Karpas-422 (cell line): ENCODE measurements at places on chromosomes 7 and 10.
A peak's percentile ranks its signal among the peaks of the same experiment; 100 is the strongest.

GRCh38 chr10:50579491-50580261 lies 44.1 kb downstream of the SGMS1 start:
- no peaks in the 10 kb centered on the region for H3K4me1 ChIP-seq
- no peak overlapping the region for H3K27ac ChIP-seq
- H3K36me3 ChIP-seq, result no peaks in the 10 kb centered on the region
- H3K4me3 ChIP-seq, result no peak overlapping the region

DNA sequence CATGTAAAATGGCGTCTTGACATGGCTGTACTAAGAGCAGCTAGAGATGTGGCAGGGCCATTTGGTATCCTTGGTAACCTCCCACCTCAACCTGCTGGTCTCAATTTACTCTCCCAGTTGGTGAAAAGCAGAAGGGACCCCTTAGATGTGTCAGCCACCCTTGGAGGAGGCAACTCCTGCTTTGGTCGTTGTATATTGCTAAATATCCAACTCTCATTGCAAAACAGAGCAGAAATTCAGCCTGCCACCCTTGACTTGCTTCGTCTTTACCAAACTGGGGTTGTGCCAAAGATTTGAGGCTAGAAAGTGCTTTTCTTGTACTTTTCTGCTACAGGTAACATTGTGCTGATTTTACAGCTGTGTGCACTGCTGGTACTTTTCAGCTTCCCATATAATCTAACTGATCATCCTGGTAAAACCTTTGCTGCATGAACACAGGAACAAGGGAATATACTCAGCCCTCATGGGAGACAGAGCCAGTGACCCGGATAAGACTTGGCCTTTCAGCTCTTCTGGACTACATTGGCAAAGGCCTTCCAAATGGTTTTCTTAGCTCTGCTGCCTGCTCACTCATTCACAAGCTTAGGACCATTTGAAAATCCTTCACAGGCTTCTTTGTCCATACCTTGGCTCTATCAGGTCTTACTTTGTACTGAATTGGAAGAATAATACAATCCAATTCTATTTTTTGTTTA lies 2.2 kb upstream of the VSTM4 start:
- no peak for DNase-seq
- H3K4me1 ChIP-seq, result no peaks in the 10 kb centered on the region
- H3K27ac ChIP-seq, result no peak overlapping the region
- no peaks in the 10 kb centered on the region for H3K36me3 ChIP-seq

GRCh38 chr7:38427279-38427955 lies 154.0 kb upstream of the TARP start:
- H3K27me3 ChIP-seq, result no peaks in the 10 kb centered on the region
- H3K27ac ChIP-seq, result no peak overlapping the region
- H3K4me3 ChIP-seq, result no peak overlapping the region
- DNase-seq, result no peak

DNA sequence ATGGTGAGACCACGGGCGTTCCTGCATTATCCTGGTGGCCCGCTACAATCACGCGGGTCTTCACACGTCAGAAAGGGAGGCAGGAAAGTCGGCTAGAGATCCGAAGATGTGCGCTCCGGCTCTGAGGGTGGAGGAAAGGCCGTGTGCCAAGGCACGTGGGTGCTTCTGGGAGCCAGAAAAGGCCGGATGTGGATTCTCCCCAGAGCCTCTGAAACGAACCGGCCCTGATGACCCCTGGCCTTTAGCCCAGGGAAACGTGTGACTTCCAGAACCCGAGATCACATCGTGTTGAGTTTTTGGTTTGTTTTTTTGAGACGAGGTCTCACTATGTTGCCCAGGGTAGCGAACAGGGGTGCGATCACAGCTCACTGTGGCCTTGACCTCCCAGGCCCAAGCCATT lies 244.2 kb downstream of the ELFN1 start:
- DNase-seq, result no peak
- no peaks in the 10 kb centered on the region for H3K27me3 ChIP-seq
- no peak overlapping the region for H3K27ac ChIP-seq
- H3K4me1 ChIP-seq, result no peaks in the 10 kb centered on the region
- no peaks in the 10 kb centered on the region for H3K36me3 ChIP-seq

GRCh38 chr10:60629332-60629731 lies 148.9 kb upstream of the CDK1 start:
- H3K27me3 ChIP-seq, result no peaks in the 10 kb centered on the region
- no peaks in the 10 kb centered on the region for H3K36me3 ChIP-seq
- H3K4me3 ChIP-seq, result no peak overlapping the region
- peak; percentile 48 for DNase-seq
- H3K27ac ChIP-seq, result no peak overlapping the region

GRCh38 chr7:106893591-106893990 lies 28.5 kb downstream of the PIK3CG start:
- H3K4me1 ChIP-seq, result peaks cover 46% of the 10 kb centered on the region
- H3K36me3 ChIP-seq, result peaks cover 79% of the 10 kb centered on the region
- peak overlapping the region; percentile 47; the same call in 1 of the 2 replicates for H3K27ac ChIP-seq
- H3K4me3 ChIP-seq, result no peak overlapping the region
- no peaks in the 10 kb centered on the region for H3K27me3 ChIP-seq

DNA sequence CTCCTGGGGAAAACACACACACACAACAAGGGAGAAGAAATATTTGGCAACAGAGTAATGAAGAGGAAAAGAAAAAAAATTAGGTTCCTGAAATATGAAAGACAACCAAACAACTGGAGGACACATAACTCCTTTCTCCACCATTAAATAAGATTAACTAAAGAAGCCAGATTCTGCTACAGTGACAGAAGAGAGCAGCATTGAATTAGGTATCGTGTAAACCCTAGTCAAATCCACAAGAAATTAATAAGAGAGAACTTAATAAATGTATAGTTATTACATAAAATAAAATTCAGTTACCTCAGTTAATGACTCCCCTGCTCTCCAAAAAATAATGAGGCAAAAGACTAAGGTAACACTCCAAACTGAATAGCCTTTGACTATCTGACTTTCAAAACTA lies 306.7 kb downstream of the CRPPA start:
- H3K36me3 ChIP-seq, result no peaks in the 10 kb centered on the region
- H3K27ac ChIP-seq, result no peak overlapping the region
- no peaks in the 10 kb centered on the region for H3K27me3 ChIP-seq
- DNase-seq, result peak; percentile 47
- no peak overlapping the region for H3K4me3 ChIP-seq
- no peaks in the 10 kb centered on the region for H3K4me1 ChIP-seq

- H3K36me3 ChIP-seq, result no peaks in the 10 kb centered on the region
- no peaks in the 10 kb centered on the region for H3K27me3 ChIP-seq
- peaks cover 11% of the 10 kb centered on the region for H3K4me1 ChIP-seq
- DNase-seq, result no peak
- no peak overlapping the region for H3K4me3 ChIP-seq
Observed at GRCh38 chr10:65501259-65501658, 1424.6 kb upstream of the LRRTM3 start.

DNA sequence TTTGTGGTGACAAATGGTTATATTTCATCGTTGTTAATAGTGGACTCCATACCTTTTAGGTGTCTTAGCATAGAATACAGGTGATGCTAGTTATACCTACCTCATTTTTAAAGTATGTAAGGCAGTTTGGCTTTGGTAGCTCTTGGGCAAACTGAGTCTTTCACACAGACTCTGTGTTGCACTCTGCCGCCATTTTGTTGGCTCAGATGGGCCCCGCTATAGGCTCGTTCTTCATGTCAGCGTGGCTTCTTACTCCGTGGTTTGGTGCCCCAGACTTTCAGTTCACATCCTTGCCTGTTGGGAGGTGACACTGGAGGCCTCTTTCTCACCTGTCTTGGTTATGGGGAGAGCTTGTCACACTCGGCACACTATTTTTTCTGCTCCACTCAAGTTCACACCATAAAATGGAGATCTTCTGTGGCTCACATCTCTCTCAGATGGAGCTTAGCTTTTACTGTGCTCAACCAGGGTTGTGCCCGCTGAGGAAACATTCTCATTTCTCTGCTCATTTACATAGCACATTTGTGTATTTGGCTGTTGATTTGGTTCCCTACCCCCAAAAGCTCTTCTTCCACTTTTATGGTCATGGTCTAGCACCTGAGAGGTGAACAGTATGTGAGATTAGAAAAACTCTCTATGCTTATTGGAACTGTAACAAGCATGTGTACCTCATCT lies 178.5 kb downstream of the ARID5B start:
- H3K4me1 ChIP-seq, result peaks cover 82% of the 10 kb centered on the region
- no peaks in the 10 kb centered on the region for H3K36me3 ChIP-seq
- no peaks in the 10 kb centered on the region for H3K27me3 ChIP-seq
- H3K27ac ChIP-seq, result peak overlapping the region; percentile 94
- peak overlapping the region; percentile 32; the same call in 1 of the 2 replicates for H3K4me3 ChIP-seq
- DNase-seq, result peak; percentile 89

DNA sequence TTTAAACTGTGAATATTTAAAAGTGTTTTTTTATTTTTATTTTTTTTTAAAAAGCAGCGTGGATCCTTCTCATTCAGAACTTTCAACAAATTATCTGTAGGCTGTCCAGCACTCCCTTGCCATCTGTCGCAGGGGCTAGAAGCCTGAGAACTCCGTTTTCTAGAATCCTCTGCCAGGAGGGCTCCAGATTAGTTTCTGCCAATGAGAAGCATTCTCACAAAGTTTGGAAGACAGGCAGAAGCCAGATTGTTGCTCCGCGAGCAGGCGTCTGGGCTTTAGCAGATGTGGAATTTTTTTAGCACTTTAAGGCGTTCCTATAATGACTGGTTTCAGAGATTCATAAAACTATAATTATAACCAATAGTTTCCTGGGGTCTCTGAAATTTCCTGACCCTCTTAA lies 220.9 kb upstream of the KIAA1217 start:
- H3K4me3 ChIP-seq, result no peak overlapping the region
- no peak overlapping the region for H3K27ac ChIP-seq
- DNase-seq, result no peak
- no peaks in the 10 kb centered on the region for H3K27me3 ChIP-seq

DNA sequence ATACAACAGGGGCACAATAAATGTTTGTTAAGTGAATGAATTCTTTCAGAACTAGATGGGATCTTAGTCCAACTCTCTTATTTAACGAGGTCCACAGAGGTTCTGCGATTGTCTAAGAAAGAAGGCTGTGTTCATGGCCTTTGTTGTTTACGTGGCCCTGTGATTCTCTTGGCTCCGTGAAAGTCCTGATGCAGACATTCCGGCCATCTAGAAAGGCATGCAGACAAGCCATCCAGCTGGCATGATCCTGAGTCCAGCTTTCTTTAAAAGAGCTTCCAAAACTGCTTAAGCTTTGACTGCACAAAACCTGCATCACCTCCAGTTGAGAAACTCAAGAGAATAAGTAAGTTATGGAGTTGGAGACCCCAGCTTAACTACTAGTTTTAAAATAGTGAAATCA lies 26.0 kb downstream of the EGFR start:
- no peaks in the 10 kb centered on the region for H3K27me3 ChIP-seq
- no peaks in the 10 kb centered on the region for H3K36me3 ChIP-seq
- H3K27ac ChIP-seq, result no peak overlapping the region
- H3K4me1 ChIP-seq, result no peaks in the 10 kb centered on the region
- H3K4me3 ChIP-seq, result no peak overlapping the region
- no peak for DNase-seq

DNA sequence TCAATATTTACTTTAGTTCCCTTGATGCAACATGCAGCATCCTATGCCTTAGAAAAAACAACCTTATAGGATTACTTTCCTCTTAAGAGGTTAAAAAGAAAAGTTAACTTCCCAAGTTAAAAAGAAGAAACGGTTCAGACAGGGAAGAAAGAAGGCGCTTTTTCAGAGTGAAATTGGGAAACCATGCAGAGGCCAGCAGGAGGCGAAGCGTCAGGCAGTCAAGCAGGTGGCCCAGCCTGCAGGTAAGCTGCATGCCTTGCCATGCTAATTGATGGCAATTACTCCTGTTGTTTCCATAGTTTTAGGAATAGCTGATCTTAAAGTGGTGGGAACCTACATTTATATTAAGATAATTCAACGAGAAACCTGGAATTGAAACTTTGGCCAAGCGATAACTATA lies 302.6 kb upstream of the SP4 start:
- H3K4me1 ChIP-seq, result no peaks in the 10 kb centered on the region
- no peak overlapping the region for H3K27ac ChIP-seq
- DNase-seq, result no peak
- no peaks in the 10 kb centered on the region for H3K27me3 ChIP-seq

- H3K4me1 ChIP-seq, result peaks cover 5% of the 10 kb centered on the region
- no peak overlapping the region for H3K27ac ChIP-seq
- no peaks in the 10 kb centered on the region for H3K36me3 ChIP-seq
- no peaks in the 10 kb centered on the region for H3K27me3 ChIP-seq
Observed at GRCh38 chr10:31820778-31821369, 107.8 kb downstream of the ARHGAP12 start.

DNA sequence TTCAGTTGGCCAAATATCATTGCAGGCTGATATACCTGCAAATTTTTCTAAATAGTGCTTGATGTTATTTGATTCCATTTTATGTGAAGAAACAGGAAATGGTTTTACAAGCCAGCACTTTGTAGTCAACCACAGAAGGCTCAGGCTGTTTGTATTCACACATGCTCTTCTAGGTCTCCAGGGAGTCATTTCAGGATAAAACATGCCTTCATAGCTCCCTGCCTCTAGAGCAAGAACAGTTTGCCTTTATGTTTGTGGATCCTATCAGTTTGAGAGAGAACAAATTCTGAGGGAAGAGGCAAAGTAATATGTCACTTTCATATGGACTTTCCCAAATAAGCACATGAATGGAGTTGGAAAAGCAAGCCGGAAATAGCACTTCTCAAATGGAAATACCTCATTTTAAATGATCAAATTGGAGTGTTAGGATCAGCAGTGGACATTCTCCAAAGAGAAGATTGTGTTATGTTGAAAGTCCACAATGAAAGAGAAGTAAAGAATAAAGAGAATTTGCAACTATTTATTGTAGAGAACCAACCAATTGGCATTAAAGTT lies 277.6 kb downstream of the KCND2 start:
- no peaks in the 10 kb centered on the region for H3K27me3 ChIP-seq
- no peak overlapping the region for H3K4me3 ChIP-seq
- H3K4me1 ChIP-seq, result no peaks in the 10 kb centered on the region
- no peak for DNase-seq

- DNase-seq, result peak; percentile 51
- H3K4me1 ChIP-seq, result no peaks in the 10 kb centered on the region
- no peak overlapping the region for H3K4me3 ChIP-seq
- no peaks in the 10 kb centered on the region; the same call in 1 of the 2 replicates for H3K27me3 ChIP-seq
- no peaks in the 10 kb centered on the region; the same call in 1 of the 2 replicates for H3K36me3 ChIP-seq
- no peak overlapping the region for H3K27ac ChIP-seq
Observed at GRCh38 chr10:66214721-66215404, 711.0 kb upstream of the LRRTM3 start.

- H3K4me3 ChIP-seq, result no peak overlapping the region
- H3K4me1 ChIP-seq, result no peaks in the 10 kb centered on the region
- no peak for DNase-seq
- H3K36me3 ChIP-seq, result peaks cover 25% of the 10 kb centered on the region
- H3K27me3 ChIP-seq, result no peaks in the 10 kb centered on the region
- H3K27ac ChIP-seq, result no peak overlapping the region
Observed at GRCh38 chr7:128681794-128682537, 9.9 kb downstream of the GARIN1A start.

GRCh38 chr10:30000802-30001571 lies 58.4 kb downstream of the JCAD start:
- no peak overlapping the region for H3K4me3 ChIP-seq
- peak; percentile 20 for DNase-seq
- H3K27me3 ChIP-seq, result no peaks in the 10 kb centered on the region
- H3K4me1 ChIP-seq, result no peaks in the 10 kb centered on the region

- 0 out of 2 replicates have a peak, but pooled peaks cover 2% of the 10 kb centered on the region for H3K27me3 ChIP-seq
- H3K4me1 ChIP-seq, result peaks cover 33% of the 10 kb centered on the region
- no peak overlapping the region for H3K27ac ChIP-seq
- DNase-seq, result no peak
- H3K36me3 ChIP-seq, result no peaks in the 10 kb centered on the region
Observed at GRCh38 chr10:63464402-63465292, 1.1 kb downstream of the JMJD1C start.
